Melanocyte of skin (primary cell): ENCODE measurements at places on chromosomes 13 and 19. TPM values are rescaled to one million over a fixed set of nuclear protein-coding genes. Genes with fewer than 3 reads are reported as not detected.

ZNF491 gene
- total RNA-seq, result 2.7 and 3.7 TPM in 2 replicates

RAB4B gene
- total RNA-seq, result 14.9 and 15.5 TPM in 2 replicates

F10 gene
- not detected in 2 replicates for total RNA-seq

FFAR2 gene
- total RNA-seq, result 0.69 TPM in 1 of 2 replicates, not detected in the other

ZNF264 gene
- total RNA-seq, result 18.3 and 20.1 TPM in 2 replicates

PRX gene
- total RNA-seq, result 0.69 and 1.1 TPM in 2 replicates

VSIG10L gene
- total RNA-seq, result 2.1 and 2.5 TPM in 2 replicates

C19orf81 gene
- 1.1 TPM in 1 of 2 replicates, not detected in the other for total RNA-seq

PCSK4 gene
- 0.67 and 1.4 TPM in 2 replicates for total RNA-seq

SPC24 gene
- total RNA-seq, result 19.6 and 28.6 TPM in 2 replicates

PAF1 gene
- 35.3 and 38.9 TPM in 2 replicates for total RNA-seq

NCAN gene
- under 0.01 TPM in 1 of 2 replicates, not detected in the other for total RNA-seq

FPR1 gene
- not detected in 2 replicates for total RNA-seq

PABPC3 gene
- under 0.01 TPM in 1 of 2 replicates, not detected in the other for total RNA-seq

CEACAM7 gene
- total RNA-seq, result not detected in 2 replicates

DIS3 gene
- 33.8 and 35.1 TPM in 2 replicates for total RNA-seq

NAPSA gene
- total RNA-seq, result 0.36 and 1.4 TPM in 2 replicates

MKNK2 gene
- total RNA-seq, result 40.6 and 61.1 TPM in 2 replicates

LIM2 gene
- total RNA-seq, result not detected in 2 replicates

KRTDAP gene
- not detected in 2 replicates for total RNA-seq

SERP2 gene
- total RNA-seq, result 2.8 and 2.9 TPM in 2 replicates

PRR20B gene
- total RNA-seq, result not detected in 2 replicates

ZNF320 gene
- 9.3 and 10.5 TPM in 2 replicates for total RNA-seq

RFX1 gene
- 2.4 and 2.5 TPM in 2 replicates for total RNA-seq

ICAM4 gene
- total RNA-seq, result 0.36 TPM in 1 of 2 replicates, not detected in the other

LRRC63 gene
- 0.69 and 1.5 TPM in 2 replicates for total RNA-seq

TMEM86B gene
- 1.4 and 1.7 TPM in 2 replicates for total RNA-seq

SLC15A1 gene
- total RNA-seq, result not detected in 2 replicates

ZNF865 gene
- 1.4 and 2.2 TPM in 2 replicates for total RNA-seq

SIGLEC6 gene
- not detected in 2 replicates for total RNA-seq

ZNF329 gene
- total RNA-seq, result 8.3 and 13.4 TPM in 2 replicates

IFNL1 gene
- total RNA-seq, result not detected in 2 replicates

IRGQ gene
- 29.3 and 39.6 TPM in 2 replicates for total RNA-seq

FPR3 gene
- not detected in 2 replicates for total RNA-seq

CYP2A6 gene
- total RNA-seq, result not detected in 2 replicates

ANKLE1 gene
- 0.34 and 0.36 TPM in 2 replicates for total RNA-seq

DMKN gene
- 6.2 and 19.3 TPM in 2 replicates for total RNA-seq

CPT1C gene
- total RNA-seq, result 2.2 and 2.7 TPM in 2 replicates

ZNF285 gene
- 1.7 and 5.1 TPM in 2 replicates for total RNA-seq

FUT3 gene
- not detected in 2 replicates for total RNA-seq

TTC9B gene
- total RNA-seq, result not detected in 2 replicates

CYP2F1 gene
- not detected in 2 replicates for total RNA-seq
